A172 (cell line): ENCODE measurements at places on chromosomes 2 and 18. TPM values are rescaled to one million over a fixed set of nuclear protein-coding genes. Genes with fewer than 3 reads are reported as not detected.
A peak's percentile ranks its signal among the peaks of the same experiment; 100 is the strongest.

Gene SP140
- 0.65 and 1.6 TPM in 2 replicates for total RNA-seq

DNA sequence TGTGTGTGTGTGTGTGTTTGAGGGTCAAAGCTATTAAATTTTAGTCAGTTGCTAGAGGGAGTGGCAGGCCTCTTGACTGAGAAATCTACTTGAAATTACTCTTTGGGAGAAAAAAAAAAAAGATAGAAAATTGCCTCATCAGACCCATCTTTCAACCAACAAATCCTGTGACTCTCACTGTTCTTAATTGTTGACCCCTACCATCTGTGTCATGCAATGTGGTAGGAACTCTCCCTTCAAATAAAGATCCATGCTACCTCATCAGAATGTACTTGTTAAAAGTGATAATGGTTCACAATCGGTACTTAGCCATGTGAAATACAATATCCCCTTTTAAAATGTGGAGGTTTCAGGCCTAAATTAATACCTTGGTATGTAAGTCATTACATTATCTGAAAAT is 670.8 kb upstream of the FANCL start:
- no peak for DNase-seq

GRCh38 chr18:78994977-78995582 is 15.5 kb downstream of the SALL3 start:
- no peak for DNase-seq

GRCh38 chr2:164903204-164903603 is 52.1 kb downstream of the SLC38A11 start:
- peak; percentile 73 for DNase-seq

Gene SCN9A
- 6.3 and 8.2 TPM in 2 replicates for total RNA-seq

DNA sequence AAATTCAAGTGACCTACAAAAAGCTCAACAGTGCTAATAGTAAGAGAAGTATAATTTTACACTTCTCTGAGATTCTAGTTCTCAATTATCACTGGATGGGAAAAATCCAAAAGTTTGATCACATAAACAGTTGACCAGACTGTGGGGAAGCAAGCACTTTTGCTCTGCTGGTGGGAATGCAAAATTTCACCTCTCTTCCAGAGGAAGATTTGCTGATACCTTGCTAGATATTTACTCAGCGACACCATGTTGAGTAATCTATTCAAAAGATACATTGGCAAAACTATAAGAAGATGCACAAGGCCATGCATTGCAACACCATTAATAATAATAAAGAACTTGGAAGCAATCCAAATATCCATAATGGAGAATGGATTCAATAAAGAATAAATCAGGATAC is 204.4 kb downstream of the MREG start:
- no peak for DNase-seq

Gene SLC4A3
- total RNA-seq: 10.9 and 11.4 TPM in 2 replicates

- no peak for DNase-seq
Measured at GRCh38 chr2:191453761-191454160, 208.6 kb downstream of the MYO1B start.

DNA sequence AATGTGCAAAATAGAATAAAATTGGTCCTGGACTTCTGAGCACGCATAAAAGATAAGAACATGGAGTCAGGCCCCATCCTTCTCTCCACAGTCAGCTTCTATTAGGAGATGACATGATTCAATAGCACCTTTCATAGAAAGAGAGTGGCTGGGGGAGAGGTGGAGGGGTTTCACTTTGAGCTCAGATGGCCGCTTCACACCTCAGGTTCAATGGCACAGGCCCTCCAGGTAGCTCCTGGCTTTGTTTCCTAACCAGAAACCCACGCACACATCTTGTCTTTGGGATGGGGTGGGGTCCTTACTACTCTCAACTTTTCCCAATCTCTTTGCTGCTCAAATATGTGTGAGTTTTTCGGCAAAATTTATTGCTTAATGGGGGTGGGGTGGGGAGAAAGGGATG is 332.3 kb downstream of the CLIP4 start:
- no peak for DNase-seq

Gene ADAM23
- 4.6 and 4.9 TPM in 2 replicates for total RNA-seq
